ENCODE measurements at places on chromosomes 4 and X.
A peak's percentile ranks its signal among the peaks of the same experiment; 100 is the strongest.

DNA sequence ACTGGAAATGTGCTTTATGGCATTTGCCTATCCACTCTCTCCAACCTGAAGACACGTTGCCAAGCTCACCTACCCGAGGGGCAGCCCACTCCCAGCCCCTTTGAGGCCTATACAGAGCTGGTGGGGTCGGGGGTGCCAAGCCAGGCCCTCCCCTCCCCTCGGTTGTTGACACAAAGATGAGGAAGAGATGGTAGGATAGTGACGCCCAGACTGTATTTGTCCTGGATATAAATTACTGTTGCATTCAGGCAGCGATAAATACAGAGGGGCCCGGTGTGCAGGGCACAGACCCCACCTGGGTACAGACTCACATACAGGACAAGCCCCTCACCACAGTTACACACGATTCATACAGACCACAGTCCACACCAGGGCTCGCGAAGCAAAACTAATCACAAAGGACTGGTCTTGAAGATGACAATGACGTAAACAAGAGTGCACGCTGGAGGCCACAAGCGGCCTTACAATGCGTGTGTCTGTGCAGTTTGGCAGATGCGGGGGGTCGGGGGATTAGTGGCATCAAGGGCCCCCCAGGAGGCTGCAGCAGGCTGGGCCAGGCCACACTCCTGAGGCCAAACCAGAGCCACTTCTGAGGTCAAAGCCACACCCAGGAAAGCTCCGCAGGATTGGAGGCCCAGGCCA is 14.6 kb downstream of the DGKQ start:
- no peak for DNase-seq

DNA sequence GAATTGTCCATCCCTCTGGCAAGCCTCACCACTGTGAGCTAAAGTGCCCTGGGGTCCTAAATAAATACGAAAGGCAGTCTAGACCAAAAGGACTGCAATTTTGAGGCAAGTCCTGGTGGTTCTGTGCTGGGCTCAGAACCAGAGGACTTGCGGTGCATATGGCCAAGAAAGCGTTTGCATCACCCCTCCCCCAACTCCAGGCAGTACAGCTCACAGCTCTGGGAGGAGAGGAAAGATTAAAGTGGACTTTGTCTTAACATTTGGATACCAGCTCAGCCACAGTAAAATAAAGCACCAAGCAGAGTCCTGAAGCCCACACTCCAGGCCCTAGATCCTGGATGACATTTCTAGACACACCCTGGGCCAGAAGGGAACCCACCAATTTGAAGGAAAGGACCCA is 24.9 kb downstream of the RNF128 start:
- no peak for DNase-seq

- DNase-seq = no peak
Measured at GRCh38 chr4:85756938-85757337, 282.0 kb downstream of the ARHGAP24 start.

GRCh38 chr4:140637836-140638235 is 69.1 kb upstream of the UCP1 start:
- DNase-seq = peak; percentile 41

- DNase-seq = peak; percentile 77
Measured at GRCh38 chrX:47384502-47384901, 14.1 kb downstream of the ZNF157 start.

DNA sequence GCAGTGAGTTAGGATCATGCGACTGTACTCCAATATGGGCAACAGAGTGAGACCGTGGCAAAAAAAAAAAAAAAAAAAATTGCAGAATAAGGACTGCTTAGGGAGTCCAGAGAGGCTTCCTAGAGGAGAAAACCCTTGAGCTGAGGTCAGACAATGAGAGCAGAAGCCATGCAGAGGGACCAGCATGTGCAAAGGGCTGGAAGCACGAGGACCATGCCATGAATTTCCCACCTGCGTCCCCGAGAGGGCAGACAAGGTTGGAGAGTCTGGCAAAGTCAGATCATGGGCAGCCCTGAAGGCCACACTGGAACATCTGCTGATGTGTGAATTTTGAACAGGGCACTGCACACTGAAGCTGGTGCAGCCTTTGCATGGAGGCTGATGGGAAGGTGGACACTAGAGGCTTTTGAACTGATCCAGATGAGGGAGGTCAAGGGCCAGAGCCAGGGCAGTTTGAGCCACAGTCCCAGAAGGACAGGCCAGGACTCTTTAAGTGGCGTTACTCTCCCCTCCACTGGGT is 6.5 kb upstream of the JAKMIP1 start:
- DNase-seq = no peak

- no peak for DNase-seq
Measured at GRCh38 chr4:113878668-113879067, 100.8 kb downstream of the ARSJ start.

- no peak for DNase-seq
Measured at GRCh38 chrX:47179928-47180255, 13.7 kb upstream of the UBA1 start.

DNA sequence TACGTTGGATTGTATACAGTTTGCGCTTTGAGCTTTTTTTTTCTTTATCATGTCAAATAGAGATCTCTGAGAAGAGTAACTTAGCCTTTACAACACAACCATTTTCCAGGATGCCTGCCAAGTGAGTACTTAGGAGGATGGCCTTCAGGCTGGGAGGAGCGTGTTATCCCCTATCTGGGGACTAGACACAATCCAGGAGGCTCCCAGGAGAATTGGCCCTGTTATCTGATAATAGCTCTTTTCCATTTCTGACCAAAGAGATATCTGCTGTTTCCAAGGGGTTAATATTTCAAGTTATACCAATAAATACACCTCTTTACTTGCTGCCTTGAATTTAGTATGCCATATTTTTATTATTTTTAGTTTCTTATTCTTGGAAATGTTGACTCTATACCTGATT is 169.5 kb upstream of the SMARCAD1 start:
- no peak for DNase-seq

- DNase-seq = no peak
Measured at GRCh38 chr4:87399148-87399547, 8.2 kb upstream of the HSD17B11 start.

DNA sequence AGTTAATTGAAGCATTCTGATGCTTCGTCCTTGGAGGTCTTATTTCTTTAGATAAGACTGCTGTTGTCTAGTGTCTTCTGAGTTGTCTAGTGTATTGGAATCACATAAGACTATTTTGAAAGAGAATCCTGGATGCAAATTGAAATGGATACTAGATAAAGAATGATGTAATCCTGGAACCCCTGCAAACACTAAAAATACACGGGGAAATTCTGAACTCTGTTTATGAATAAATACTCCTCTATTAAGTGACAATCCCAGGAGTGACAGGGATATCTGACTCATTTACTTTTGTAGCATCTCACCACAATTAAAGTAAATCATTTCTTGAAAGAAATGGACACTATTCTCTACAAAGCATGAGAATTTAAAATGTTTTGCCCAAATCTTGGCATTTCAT is 968 bp downstream of the ASB11 start:
- DNase-seq = no peak

DNA sequence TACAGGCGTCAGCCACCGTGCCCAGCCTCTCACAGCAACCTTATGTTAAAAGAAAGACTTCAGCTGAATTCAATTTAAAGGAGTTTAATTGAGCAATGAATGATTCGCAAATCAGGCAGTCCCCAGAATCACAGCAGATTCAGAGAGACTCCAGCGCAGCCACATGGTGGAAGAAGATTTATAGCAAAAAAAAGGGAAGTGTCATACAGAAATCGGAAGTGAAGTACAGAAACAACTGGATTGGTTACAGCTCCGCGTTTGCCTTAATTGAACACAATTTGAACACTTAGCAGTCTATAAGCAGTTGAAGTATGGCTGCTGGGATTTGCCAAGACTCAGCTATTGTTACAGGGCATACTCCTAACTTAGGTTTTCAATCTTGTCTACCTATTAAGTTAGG is 19.8 kb downstream of the CENPVL3 start:
- no peak for DNase-seq

- DNase-seq = peak; percentile 86
Measured at GRCh38 chrX:15864023-15864422, 9.4 kb upstream of the AP1S2 start.

GRCh38 chrX:48713847-48714246 is 17.3 kb downstream of the SUV39H1 start:
- no peak for DNase-seq

- DNase-seq = peak; percentile 1
Measured at GRCh38 chrX:150303386-150304097, 59.6 kb upstream of the MAMLD1 start.

GRCh38 chr4:186204103-186204559 is 12.8 kb downstream of the CYP4V2 start:
- DNase-seq = peak; percentile 75

- no peak for DNase-seq
Measured at GRCh38 chrX:2799369-2799768, 29.4 kb upstream of the GYG2 start.

GRCh38 chrX:51336584-51336983 is 4.0 kb downstream of the NUDT10 start:
- DNase-seq = peak; percentile 27

DNA sequence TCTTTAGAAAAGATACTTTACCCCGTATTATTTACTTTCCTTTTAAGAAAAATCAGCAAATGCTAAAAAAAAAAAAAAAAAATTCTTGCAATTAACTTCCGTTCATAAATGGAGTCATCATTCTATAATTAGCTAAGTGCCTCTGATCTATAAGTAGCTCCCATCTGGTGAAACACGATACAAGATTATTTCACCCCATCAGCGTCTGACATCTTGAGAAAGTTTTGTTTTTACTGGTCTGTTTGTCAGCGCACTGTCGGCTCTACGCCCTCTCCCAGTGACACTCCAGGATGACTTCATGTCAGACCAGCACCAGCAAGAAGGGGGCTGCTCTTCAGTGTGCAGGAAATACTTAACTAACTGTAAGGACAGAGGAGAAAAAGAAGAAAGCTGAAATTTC is 108.3 kb downstream of the AFAP1 start:
- no peak for DNase-seq

GRCh38 chr4:94689155-94689860 is 68.4 kb upstream of the BMPR1B start:
- no peak for DNase-seq

GRCh38 chr4:89296896-89297295 is 10.7 kb downstream of the GPRIN3 start:
- DNase-seq = peak; percentile 35

DNA sequence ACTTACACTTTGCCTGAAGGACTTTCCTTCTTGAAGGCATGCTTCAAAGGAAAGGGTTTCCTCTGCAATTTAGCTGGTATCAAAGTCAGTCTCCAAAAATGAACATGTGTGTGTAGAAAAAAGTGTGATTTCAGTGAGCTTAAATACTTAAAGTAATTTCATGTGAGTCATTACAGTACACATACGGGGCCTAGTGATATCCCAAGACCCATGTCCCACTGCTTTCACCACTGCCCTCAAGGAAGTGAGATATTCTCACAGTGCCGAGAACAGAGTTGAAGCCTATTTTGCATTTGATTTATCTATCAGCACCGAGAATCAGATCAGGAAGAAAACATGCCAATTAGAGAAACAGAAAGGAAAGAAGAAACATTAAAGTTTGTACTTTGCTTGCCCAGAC is 61.0 kb downstream of the CHST7 start:
- DNase-seq = no peak

- DNase-seq = no peak
Measured at GRCh38 chrX:2697306-2697705, 6.2 kb downstream of the CD99 start.

- no peak for DNase-seq
Measured at GRCh38 chr4:138299881-138300280, 57.7 kb upstream of the SLC7A11 start.

DNA sequence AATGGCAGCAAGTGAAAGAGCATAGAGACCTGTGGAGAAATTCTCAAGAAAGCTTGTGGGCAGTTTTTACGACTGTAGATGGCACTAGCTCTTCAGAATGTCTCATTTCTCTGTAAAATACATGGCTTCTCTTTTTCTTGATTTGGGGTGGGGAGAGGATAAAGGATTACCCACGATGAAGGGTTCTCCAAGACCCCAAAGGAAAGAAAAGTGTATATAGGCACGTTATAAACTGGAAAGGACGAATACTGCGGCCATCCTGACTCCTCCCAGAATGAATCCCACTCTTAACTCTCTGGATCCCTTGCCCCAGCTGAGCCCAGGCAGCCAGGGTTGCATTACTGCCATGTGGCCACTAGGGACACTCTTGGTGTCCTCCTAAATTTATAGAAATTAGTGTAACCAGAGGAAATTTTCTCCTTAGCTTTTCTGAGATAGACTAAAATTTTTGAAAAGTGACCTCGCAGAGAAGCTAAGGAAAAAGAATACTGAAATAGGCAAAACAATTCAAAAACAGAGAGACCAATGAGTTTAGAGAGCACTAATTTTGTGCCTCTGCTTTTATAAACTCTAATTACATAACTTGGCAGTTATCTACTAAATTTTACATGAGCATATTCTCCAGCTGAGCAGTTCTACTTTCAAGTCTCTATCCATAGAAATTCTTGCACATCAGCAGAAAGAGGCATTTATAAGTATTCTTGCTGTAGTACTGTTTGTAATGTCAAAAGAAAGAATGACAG is 37.8 kb upstream of the PCDH19 start:
- peak; percentile 3 for DNase-seq

DNA sequence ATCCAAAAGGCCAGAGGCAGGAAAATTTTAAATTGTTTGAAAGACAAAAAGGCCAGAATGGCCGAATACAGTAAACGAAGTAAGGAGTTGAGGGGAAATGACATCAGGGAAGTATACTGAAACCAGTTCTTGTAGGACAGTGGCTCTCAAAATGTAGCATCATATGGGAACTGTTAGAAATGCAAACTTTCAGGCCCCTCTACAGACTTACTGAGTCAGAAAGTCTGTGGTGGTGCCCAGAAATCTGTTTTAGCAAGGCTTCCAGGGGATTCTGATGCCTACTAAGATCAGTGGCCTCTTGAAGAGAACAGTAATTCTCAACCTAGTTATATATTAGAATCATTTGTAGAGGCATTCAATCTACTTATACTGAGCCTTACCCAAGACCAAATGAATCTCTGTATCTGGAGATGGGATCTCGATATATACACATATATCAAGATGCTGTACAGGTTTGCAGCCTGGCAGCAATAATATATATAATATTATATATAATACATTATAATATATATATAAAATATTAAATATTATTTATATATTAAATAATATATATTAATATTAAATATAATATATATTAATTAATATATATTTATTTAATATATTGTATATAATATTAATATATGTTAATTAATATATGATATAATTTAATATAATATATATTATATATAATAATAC is 39.7 kb downstream of the ADAMTS3 start:
- DNase-seq = no peak

- DNase-seq = no peak
Measured at GRCh38 chr4:102574317-102574716, 73.2 kb downstream of the NFKB1 start.

GRCh38 chrX:49761481-49761880 is 65.7 kb upstream of the PAGE1 start:
- no peak for DNase-seq

GRCh38 chr4:45475548-45475947 is 648.3 kb downstream of the GABRG1 start:
- no peak for DNase-seq

DNA sequence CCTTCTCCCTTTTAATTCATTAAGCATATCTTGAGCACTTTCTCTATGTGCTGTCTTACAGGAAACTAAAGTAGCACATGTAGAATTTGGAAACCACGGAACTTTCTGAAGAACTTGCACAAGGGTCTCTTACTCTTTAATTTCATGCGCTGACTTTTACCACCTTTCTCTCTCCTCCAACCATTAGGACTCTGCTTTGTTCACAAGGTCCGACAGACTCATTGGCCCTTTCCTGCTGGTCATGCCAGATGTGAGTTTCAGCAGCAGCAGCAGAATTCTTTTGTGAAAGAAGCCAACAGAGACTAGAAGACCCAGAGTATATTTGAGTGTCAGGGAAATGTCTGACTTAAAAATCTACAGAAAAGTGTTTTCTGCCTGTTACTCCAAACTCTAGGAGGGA is 207.1 kb downstream of the GUCY2F start:
- DNase-seq = no peak

Measured in G401 (cell line).